ENCODE measurements at places on chromosomes 6 and 20.

GRCh38 chr6:14591998-14592397 is 474.4 kb downstream of the CD83 start:
- no peak for DNase-seq

DNA sequence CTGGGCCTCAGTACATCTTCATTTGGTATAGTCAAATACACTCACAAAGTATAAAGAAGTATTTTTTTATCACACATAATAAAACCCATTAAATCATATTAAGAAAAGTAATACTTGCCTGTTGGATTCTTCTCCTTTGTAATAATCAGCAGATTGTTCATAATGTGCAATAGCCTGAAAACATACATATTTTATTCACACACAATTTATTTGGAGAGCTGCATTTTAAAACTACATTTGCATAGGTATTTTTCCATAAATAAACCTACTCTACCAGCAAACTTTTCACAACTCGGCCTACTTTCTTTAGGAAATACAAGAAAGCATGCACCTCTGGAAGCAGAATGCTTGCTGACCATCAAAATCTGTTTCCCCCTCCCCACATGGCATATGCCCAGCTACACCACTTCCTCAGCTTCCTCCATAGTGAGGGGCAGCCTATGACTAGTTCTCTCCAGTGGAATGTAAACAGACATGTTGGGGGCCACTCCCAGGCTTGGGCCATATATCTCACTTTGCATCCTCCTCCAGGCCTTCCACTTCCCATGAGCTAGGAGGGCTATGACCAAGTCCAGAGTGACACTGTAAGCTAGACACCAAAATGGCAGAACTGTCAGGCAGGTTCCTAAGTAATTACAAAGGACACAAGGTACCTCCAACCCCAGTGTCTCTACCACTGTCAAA is 28.3 kb downstream of the GZF1 start:
- no peak for DNase-seq

DNA sequence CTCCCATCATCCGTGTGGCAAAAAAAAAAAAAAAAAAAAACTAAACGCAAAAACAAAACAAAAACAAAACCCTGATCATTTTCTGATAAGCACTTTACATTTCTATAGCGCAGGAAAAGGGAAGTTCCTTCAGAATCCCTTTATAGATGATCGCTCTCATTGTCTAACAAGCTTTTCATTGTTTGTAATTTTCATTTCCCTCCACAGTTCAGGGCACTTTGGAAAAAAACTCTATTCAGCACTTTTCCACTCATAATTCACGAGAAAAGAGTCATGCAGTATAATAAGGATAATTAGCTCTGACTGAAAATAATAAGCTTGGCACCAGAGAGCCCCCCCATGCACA is 89.4 kb upstream of the ATXN1 start:
- no peak for DNase-seq

DNA sequence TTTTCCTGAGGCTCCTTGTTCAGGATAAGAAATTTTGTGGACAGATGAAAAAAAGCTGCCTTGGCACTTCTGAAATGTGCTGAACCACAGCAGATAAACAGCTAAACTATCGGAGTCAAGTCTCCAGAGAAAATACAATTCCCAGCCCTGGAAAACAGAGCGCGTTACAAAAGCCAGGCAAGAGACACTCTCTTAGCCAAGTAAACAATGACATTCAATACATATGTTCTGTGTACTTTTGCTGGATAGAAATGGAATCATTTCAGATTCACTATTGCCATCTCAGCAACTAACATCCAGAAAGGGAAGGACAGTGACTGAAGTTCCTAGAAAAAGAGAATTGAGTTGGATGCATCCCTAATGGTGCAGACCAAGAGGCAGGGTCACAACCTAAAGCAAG is 196.8 kb upstream of the NRSN1 start:
- no peak for DNase-seq

GRCh38 chr6:100808638-100809275 is 72.4 kb downstream of the ASCC3 start:
- DNase-seq = no peak

DNA sequence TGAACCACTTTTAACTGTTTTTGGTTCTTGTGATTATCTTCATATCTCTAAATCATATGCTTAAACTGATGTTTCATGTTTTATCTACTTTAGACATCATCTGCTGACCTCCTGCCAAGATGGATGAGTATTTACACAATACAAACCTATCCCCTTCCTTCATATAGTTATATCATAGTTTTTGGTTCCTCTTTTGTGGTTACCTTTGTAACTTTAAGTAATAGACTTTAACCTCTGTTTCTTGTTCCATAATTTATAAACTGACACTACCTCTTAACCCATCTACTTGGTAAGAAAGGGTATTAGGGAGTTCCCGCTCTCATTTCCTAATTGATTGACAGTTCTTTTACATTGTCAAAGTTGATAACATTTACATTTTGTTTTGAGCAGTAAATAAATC is 11.9 kb downstream of the PCMT1 start:
- DNase-seq = no peak

DNA sequence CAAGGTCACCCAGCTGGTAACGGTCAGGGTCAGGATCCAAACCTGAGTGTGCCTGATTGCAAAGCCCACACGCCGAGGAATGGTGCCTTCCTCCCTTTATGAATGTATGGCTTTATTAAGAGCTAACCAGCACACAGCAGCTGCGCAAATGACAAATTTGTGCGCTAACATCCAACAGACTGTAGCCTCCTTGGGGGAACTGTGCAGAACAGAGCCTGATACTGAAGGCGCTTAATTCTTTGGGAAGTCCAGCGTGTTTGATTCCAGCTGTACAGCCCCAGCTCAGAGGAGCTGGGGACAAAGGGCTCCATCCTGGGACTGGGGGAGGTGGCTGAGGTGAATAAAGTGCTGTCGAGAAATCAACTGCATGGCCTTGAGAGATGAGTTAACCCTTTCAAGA is 75.7 kb upstream of the JARID2 start:
- no peak for DNase-seq

GRCh38 chr6:34792605-34793500 is 970 bp downstream of the BLTP3A start:
- DNase-seq = no peak

DNA sequence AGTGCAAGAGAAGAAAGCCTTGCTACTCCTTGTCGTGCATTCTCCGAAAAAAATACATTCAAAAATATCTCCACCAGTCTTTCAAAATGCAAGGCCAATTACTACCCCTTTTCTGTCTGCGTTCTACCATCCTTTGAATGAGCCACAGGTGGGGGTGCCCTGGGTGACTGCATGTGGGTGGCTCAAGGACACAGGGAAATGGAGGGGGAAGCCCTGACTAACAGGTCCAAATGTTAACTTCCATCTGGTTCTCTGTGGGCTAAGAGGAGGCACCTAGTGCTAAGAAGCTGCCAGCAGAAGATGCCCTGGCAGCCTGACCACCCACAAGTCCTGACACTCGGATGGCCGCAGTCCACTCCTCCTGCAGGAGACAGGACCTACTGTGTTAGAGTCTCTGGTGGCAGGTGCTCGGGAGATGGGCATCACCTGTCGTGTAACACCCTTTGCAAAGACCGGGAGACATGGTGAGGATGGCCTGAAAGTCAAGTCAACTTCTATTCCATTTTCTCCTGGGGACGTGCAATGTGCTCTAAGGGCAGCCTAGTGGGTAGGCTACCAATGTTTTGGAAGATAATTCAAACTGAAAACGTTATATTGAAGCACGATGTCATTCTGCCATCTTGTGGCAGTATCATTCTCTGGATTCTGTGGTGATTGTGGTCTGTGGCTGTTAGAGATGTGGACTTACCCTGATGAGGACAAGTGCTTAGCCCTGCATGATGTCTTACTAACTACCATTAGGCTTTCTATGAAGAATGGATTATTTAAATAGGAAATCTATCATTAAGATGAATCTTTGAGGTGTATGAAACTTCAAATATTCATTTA is 27.4 kb upstream of the IGF2R start:
- DNase-seq = no peak

- DNase-seq = no peak
These were observed 194.8 kb downstream of the FRK start for GRCh38 chr6:115865914-115866313.

DNA sequence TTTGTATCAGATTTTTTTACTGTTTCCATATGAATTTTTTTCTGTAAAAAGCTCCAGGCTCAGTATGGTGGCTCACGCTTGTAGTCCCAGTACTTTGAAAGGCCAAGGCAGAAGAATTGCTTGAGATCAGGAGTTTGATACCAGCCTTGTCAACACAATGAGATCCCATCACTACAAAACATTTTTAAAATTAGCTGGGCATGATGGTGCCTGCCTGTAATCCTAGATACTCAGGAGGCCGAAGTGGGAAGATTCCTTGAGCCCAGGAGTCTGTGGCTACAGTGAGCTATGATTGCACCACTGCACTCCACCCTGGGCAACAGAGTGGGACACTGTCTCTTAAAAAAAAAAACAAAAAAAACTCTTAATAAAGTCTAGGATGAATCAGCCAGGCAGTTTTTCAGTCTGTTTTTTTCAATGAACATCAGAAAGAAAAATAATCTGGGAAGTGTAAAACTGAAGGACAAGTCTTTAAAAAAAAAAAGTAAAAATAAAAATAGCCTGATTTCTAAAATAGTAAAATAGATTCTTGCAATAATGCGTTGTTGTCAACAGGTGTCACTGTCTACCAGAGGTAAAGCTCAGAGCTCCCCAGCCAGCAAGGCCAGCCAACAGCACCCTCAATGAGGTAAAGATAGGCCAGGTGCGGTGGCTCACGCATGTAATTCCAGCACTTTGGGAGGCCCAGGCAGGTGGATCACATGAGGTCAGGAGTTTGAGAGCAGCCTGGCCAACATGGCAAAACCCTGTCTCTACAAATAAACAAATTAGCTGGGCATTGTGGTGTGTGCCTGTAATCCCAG is 9.3 kb upstream of the ATG5 start:
- DNase-seq = peak; percentile 40

- DNase-seq = no peak
These were observed 212.7 kb downstream of the PTPRK start for GRCh38 chr6:128307671-128308070.

- no peak for DNase-seq
These were observed 154.3 kb upstream of the RPS6KA2 start for GRCh38 chr6:166781331-166781730.

DNA sequence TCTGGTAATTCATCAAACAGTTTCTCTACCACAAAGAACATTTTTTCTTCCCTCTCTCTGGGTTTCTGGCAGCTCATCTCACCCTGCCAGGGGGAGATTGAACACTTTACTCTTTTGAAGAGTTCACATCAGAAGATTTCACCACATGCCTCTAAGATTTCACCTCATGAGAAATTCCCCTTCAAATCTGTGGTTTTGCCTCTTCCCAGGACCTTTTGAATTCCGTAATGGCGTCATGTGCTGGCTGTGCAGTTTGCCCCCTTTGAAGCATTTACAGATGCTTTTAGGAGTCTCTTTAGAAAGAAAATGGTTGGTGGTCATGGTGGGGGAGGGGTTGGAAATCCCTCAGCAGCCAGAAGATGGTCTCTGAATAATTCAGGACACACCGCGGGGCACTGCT is 486.1 kb downstream of the QKI start:
- no peak for DNase-seq
